Stimulated activated CD4-positive, alpha-beta T cell treated with anti-CD3 and anti-CD28 coated beads, Interleukin-1b, Interleukin-23, amount 100 ng/mL, for 4 hours (primary cell): ENCODE measurements at places on chromosomes 2 and 18.

GRCh38 chr2:152402780-152403759, 68.1 kb downstream of the FMNL2 start:
- no peak for DNase-seq

DNA sequence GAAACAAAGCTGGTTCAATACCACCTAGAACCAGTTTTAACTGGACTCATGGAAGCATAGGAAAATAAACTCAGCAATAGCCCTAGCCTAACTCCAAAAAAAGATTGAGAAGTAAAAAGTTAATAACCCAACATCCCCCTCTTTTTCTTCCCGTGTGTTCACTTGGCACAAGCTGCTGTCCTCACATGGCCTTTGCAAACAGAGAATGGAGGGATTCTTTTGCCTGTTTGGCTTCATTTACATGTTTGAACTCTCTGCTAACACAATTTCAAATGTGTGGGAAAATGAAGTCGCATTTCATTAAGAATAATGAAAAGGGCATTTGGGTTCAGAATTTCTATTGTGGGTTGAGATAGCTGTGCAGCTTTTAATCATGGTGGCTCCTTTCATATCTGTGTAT, 589.2 kb upstream of the LRRTM1 start:
- DNase-seq, result no peak

GRCh38 chr18:68564351-68564750, 150.6 kb downstream of the TMX3 start:
- DNase-seq, result no peak

DNA sequence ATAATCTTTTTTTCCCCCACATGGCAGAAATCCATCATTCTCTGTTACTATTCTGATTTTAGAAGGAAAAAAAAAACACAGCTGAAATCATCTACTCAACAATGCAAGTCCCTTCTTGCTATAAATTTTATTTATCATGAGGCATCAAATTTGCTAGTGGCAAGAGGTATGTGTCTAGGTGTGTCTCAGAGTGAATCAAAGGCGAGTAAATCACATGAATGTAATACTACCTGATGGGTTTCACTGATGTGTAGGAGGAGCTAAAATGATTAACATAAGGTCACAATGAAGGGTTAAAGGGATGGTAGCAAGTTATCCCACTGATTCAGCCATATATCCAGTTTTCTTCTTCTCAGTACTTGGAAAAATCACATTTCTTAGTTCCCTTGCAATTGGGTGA, 24.5 kb upstream of the PELI1 start:
- no peak for DNase-seq

DNA sequence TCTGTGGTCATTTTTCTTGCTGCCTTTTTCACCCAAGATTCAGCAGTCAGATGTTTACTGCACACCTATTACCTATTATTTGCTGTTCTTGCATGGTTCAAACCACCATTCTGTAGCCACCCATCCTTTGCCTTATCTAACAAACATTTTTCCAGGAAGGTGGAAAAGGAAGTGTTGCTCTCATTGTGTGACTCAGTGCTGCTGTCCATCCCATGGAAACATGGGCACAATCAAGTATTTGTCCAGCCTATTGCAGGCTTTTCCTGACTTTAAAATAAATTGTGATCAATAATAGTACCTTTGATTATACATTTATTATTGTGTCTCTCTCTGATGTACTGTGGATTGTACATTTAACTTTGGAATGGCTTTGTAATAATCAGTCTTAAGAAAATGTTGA, 53.2 kb downstream of the USP14 start:
- DNase-seq, result no peak

- no peak for DNase-seq
These were observed 418.0 kb upstream of the TNP1 start for GRCh38 chr2:217277646-217278398.

GRCh38 chr2:104504331-104505073, 349.4 kb upstream of the POU3F3 start:
- DNase-seq, result no peak

DNA sequence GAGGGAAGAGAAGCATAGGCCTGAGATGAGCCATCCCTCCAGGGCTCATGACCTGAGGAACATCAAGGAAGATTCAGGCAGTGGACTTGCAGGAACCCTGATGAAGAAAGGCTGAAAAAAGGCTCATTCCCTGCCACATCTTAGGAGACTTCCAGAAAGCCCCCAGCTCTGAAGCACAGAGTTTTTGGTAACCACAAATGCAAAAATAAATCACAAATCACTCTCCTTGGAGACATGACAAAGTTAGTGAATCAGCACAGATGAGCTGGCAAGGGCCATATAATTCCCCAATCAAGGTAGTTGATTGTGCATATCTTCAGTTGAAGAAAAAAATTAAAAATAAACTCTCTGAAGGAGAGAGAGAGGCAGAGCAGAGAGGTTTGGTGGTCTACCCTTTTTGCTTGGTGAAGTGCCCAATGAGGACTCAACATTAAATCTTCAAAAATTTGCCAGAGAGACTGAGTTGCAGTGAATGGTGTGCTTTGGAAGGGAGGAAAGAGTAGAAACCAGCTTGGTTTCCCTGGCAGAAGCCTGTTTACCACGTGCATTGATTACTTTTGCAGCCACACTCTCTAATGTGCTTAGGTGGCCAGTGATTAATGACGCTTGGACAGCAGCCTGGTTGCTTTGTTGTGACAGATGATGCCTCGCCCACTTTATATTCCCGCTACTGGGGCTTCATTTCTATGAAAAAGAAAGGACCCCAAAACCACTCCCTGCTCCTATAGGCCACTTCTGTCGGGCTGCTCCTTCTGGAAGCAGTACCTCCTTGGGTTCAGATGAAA, 257.4 kb upstream of the SLC14A2 start:
- DNase-seq, result no peak

DNA sequence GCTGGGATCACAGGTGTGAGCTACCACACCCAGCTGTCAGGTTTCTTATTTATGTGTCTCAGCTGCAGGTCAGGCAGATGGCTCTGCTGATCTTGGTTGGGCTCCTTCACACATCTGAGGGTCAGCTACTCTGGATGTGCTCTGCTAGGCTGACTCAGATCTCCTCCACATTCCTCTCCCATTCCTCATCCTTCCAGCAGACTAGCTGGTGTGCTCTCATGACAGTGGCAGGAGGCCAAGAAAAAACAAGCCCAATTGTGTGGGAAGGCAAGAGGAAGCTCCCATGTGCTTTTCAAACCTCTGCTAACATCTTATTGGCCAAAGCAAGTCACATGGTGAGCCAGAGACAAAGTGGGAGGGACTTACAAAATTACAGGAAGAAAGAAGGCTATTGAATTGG, 11.7 kb upstream of the MSH6 start:
- DNase-seq, result no peak

DNA sequence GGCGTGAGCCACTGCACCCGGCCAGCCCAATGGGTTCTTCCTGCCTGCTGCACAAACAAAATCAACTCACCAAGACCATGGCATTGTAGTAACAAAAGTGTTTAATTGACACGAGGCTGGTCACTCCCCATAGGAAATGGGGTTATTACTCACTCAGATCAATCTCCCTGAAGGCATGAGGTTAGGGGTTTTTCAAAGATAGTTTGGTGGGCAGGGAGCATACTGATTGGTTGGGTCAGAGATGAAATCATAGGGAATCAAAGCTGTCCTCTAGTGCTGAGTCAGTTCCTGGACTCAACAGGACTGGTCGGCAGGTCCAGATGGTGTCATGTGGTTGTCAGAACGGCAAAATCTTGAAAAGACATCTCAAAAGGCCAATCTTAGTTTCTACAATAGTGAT, 122.1 kb downstream of the TMEM17 start:
- no peak for DNase-seq

- no peak for DNase-seq
These were observed 246.1 kb downstream of the NDUFA10 start for GRCh38 chr2:239778861-239779558.

GRCh38 chr2:217853301-217853881, 149.4 kb downstream of the TNS1 start:
- no peak for DNase-seq

- no peak for DNase-seq
These were observed 156.4 kb downstream of the NCKAP5 start for GRCh38 chr2:133411857-133412256.

- DNase-seq, result no peak
These were observed 427.5 kb upstream of the TRIB2 start for GRCh38 chr2:12289120-12289802.

- no peak for DNase-seq
These were observed 256.5 kb downstream of the TPGS2 start for GRCh38 chr18:36572135-36572856.

DNA sequence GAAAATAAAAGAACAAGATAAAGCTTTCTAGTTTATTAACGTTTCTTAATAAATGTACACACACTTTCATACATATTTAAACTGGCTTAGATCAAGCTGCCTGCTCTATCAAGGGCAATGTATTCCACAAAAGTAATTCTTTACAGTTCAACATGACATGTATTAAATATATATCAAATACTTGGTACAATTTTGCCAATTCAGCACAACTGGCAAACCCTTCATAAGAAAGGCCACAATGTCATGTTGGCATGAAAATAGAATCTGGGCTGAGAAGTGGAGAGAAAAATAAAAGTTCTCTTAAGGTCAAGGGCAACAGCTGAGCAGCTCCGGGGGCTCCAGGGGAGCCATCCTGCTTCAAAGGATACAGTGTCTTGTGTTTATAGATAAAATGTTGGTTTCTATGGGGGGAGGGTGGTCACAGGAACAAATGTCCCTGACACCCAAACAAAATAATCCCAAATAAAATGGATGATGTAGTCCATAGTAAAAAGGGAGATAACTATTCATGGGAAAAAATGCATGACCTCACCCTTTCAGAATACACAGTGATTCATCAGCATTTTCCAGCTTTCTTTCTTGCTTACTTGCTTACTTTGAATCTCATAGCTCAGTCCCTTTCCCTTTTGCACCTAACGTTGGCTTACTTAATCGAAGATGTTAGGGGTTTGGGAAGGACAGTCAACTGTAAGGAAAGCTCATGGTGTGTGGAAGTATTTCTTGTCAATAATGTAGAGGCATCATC, 494.9 kb downstream of the NYAP2 start:
- no peak for DNase-seq

- DNase-seq, result no peak
These were observed 218.1 kb upstream of the TNP1 start for GRCh38 chr2:217077831-217078407.

DNA sequence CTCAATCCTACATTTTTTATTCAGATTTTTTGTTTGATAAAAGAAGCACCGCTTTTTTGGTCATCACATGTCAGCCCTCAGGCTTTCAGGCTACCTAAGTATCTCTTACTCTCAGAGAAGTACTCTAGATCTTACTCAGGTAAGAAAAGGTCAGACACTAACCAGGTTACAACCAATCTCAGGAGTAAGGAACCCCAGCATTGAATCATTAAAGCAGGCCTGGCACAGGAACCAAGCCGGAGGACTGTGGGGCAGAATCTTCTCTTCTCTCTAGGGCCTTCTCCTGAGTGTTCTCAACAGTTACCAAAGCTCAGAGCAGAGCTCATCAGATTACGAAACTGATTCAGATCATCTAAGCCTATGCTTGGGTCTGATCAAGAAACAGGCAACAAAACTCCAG, 28.2 kb downstream of the RBMS1 start:
- no peak for DNase-seq

DNA sequence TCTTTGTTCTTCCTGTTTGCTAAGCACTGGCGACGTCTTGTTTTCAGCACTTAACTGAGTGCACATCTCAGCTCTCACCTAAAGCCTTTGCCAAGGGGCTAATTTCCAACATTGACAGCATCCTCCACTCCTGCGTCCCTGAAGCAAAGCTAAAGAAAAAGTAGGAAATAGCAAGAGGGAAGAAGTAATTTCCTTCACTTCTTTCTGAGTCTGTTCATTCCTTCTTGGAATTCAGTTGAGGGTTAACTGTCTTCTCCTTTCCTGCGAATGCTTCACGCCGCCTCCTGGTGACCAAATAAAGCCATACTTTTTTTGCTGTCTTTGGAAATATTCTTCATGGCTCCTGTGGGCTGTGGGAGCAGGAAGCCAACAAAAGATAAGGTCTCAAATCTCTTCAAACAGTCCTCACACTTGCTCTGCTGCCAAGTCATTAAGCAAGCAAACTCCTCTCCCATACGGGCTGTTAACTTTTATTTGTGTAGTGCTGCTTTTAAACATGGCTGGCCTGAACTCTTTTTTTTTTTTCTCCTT, 100.9 kb downstream of the DPP10 start:
- DNase-seq, result no peak

DNA sequence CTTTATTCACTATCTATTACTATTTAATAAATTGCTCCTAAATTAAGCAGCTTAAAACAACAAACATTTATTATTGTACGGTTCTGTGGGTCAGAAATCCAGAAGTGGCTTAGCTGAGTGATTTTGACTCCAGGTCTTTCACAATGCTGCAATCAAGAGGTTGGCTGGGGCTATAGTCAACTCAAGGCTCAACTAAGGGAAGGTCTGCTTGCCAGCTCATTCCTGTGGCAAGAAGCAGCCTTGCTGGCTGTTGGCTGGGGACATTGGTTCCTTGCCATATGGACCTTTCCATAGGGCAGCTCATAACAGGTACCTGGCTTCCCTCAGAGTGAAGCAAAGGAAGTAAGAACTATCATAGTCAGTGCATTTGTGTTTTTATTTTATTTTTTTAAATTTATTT, 5.0 kb upstream of the MRPL19 start:
- DNase-seq, result no peak

- DNase-seq, result no peak
These were observed 63.1 kb downstream of the CCDC150 start for GRCh38 chr2:196702641-196703040.

- no peak for DNase-seq
These were observed 339.9 kb upstream of the LRRTM4 start for GRCh38 chr2:77862120-77862519.

GRCh38 chr18:68714366-68714711, 569 bp downstream of the TMX3 start:
- DNase-seq, result no peak

- DNase-seq, result no peak
These were observed 104.7 kb upstream of the FAM117B start for GRCh38 chr2:202530038-202530437.

- no peak for DNase-seq
These were observed 9.4 kb upstream of the CD302 start for GRCh38 chr2:159807183-159808031.

- no peak for DNase-seq
These were observed 37.8 kb upstream of the CCDC150 start for GRCh38 chr2:196601430-196602306.

- no peak for DNase-seq
These were observed 19.3 kb downstream of the INPP5D start for GRCh38 chr2:233079473-233079877.

- no peak for DNase-seq
These were observed 419.3 kb downstream of the SPAG16 start for GRCh38 chr2:213703406-213704098.

GRCh38 chr2:61423714-61424113, 47.2 kb downstream of the USP34 start:
- DNase-seq, result no peak

DNA sequence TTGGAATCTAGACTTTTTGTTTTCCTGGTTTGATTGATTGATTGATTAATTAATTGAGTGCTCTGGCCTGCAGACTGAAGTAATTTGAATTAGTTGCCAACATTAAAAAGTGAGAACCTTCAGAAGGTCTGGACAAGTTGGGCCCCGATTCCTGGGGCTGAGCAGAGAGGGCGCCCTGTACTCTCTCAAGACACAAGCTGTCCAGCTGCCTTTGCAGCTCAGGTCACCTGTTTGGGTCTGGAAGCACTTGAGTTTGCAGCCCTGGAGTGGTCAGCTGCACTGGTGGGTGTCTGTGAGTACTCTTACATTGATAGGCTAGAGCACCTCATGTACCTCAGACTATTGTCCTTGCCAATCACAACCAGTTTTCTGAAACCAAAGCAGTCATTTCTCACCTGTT, 22.7 kb upstream of the CELF4 start:
- DNase-seq, result no peak
